ENCODE measurements at places on chromosomes 16 and 17.

DNA sequence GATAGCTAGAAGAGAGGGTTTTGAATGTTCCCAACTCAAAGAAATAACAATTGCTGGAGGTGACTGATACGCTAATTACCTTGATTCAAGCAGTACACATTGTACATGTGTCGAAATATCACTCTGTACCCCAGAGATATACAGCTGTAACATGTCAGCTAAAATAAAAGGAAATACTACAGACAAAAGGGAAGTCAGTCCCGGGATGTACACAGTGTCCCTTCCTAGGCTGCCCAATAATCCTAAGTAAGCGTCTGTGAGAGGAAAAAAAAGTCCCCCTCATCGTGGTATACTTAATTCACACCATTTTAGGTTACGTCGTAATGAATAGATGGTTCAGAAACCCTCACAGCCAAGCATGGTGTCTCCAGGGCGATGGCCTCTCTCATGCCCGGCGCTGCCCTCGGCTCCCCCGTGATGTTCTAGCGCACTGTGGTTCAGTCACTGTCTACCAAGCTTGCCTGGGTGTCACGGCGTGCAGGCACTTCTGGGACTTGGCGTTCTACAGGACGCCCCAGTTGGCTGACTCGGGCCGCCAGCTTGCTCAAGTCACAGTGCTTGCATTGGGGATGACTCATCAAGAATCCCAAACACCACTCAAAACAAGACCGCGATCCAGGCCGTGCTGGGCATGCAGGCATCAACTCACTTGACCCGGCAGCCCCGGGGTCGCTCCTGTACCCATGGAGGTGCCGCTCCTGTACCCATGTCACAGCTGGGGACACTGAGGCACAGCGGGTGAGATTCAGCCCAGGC is 27.6 kb downstream of the CCDC40 start:
- DNase-seq: no peak

DNA sequence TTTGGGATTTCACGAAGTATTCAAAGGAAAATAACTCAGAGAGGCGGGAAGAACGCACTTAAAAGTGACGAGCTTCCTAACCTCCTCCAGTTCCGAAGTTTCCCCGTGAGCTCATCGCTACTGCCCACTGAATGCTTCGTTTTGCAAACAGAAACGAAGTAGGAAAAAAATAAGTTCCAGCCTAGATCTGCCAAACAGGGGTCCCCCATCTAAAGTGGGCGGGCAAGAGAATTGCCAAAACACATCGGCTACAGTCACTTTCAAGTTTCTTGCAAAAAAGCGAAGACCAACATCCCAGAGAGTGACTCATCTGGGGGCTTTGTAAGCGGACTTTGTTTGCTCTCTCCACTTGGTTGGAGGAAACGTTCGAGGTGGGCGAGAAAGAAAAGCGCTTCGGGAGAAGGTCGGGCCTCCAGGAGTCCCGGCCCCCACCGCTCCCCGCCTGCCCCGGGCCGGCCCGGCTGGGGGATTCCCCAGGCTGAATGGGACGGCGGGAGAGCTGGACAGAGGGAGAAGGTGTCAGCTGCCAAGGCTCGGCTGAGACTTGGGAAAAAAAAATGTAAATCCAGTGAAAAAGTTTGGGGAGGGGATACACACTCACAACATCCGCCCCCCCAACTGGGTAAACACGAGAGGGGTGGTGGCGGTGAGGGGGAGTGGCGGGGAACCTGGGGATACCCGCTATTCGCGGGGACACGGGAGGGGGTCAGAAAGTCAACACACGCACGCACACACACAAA is 1.0 kb downstream of the VEZF1 start:
- DNase-seq: peak; percentile 16

- no peak for DNase-seq
Measured at GRCh38 chr17:81240761-81241160, 1.6 kb downstream of the NDUFAF8 start.

- no peak for DNase-seq
Measured at GRCh38 chr16:87363771-87364455, 19.7 kb downstream of the FBXO31 start.

DNA sequence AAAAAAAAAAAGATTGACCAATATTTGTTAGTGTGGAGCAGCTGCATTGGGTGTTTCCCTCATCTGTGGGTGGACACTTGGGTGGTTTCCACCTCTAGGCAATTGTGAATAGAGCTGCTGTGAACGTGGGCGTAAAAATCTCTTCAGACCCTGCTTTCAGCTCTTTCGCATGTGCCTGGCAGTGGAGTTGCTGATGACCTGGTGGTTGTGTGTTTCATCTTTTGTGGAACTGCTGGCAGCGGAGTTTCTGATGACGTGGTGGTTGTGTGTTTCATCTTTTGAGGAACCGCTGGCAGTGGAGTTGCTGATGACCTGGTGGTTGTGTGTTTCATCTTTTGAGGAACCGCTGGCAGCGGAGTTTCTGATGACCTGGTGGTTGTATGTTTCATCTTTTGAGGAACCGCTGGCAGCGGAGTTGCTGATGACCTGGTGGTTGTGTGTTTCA is 21.4 kb downstream of the ZC3H18 start:
- DNase-seq: no peak

DNA sequence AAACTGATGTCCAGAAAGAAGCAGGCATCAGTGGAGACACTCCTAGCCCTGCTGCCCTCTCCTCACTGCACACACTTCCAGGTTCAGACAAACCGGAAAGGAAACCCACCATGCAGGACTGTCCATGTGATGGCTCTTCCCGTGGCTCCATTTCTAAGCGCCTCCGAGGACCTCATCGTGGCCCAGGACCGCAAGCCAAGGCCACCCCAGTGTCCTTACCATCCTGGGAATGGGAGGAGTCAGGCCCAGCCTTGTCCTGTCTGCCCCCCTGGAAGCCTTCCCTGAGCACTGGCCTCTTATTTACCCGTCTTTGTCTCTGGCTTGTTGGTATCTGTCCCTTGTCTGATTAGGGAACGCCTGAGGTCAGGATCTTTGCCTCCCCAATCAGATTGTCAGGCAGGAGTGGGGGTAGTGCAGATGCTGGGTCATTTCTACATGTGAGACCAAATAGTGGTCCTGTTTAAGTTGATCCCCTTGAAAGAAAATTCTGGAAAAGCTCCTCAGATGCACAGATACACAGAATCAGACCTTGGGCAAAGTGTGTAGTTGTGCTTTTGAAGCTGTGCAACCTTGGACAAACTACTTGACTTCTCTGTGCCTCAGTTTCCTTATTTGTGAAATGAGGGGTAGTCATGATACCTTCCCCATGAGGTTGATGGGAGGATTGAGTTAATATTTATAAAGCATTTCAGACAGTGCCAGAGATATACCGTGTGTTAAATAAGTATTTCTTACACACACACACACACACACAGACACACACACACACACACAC is 744 bp downstream of the TAC4 start:
- no peak for DNase-seq

GRCh38 chr16:14513389-14514107 is 116.5 kb downstream of the PARN start:
- no peak for DNase-seq

GRCh38 chr17:33962857-33963655 is 292.0 kb upstream of the CCL2 start:
- DNase-seq: no peak

GRCh38 chr17:15969463-15969862 is 24.5 kb downstream of the ADORA2B start:
- DNase-seq: no peak

- no peak for DNase-seq
Measured at GRCh38 chr17:45660474-45660873, 123.6 kb upstream of the CRHR1 start.

- DNase-seq: no peak
Measured at GRCh38 chr17:61312406-61313295, 87.0 kb upstream of the TBX2 start.

DNA sequence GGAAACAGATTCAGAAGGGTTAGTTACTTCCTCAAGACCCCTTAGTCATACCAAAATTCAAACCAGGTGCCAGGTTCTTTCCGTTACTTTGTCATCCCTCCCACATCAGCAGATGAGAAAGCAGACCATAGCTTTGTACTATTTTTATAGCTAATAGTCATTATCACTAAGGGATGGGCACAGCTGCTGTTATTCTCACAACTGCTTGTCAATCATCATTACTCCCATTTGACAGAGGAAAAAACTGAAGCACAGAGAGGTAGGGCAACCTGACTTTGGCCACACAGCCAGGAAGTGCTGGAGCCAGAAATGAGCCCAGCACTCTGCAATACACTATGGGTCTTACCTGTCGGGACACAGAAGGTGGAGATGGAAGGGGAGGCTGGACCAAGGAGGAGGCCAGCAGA is 30.0 kb downstream of the TEKT5 start:
- no peak for DNase-seq

GRCh38 chr16:84618581-84619460 is 943 bp upstream of the COTL1 start:
- no peak for DNase-seq

DNA sequence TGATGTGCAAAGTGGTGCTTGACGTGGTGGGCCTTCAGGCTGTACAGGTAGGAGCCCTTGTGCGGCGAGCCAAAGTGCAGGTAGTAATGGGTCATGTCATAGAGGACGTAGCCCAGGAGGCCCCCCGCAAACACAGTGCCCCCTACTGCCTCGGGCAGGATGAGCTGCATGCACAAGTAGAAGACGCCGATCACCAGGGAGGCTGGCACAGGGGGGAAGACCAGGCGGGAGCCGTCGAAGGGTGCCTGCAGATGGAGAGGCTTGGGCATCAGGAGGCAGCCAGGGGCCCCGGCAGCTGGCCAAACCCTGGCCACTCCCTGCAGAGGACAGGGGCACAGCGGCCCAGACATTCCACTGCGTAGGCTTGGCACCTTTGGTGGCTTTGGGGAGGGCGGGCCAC is 15.7 kb upstream of the MLKL start:
- no peak for DNase-seq

DNA sequence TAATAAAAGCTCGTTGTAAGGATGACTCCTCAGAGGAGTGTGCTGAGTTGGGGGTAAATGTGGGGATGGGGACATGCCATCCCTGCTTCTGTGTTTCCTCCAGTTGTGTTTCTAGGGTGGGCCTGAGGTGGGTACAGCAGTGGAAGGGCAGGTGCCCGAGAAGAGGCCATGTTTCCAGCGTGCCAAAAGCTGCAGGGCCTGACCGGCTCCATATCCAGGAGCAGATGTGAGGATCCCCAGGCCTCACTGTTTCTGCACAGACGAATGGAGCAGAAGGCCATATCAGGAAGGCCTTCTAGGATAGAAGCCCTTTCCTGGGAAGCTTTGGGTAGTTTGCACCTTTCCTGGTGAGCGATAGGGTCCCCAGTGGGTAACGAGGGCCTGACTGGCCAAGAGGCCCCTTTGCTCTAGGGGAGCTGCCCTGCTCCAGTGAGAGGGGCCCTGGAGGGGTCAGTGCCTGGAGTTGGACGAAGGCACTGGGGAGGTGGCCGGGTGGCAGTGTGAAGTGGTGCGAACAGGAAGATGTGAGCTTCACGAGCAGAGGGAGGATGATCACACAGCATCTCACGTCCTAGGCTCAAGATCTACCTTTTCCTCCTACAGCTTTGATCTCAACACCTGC is 62.9 kb downstream of the SHISA6 start:
- no peak for DNase-seq

- peak; percentile 61 for DNase-seq
Measured at GRCh38 chr16:3879887-3880564, 487 bp downstream of the CREBBP start.

DNA sequence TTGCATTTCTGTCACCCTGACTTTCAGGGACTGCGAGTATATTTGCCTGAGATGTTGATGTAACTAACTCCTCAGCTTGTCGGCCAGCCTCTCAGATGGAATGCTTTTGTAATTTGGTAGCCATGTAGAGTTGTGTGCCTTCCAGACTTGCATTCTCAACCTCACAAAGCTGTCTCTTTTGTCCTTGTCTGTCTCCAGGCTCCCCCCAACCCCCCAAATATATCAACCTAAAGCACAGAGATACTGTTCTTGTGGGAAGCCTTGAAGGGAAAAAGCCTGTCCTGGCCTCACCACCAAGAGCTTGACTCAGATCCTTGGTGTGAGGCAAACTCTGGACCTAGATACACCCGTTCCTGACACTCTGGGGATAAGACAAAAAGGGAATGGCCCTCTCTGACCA is 18.4 kb downstream of the SAP30BP start:
- no peak for DNase-seq

DNA sequence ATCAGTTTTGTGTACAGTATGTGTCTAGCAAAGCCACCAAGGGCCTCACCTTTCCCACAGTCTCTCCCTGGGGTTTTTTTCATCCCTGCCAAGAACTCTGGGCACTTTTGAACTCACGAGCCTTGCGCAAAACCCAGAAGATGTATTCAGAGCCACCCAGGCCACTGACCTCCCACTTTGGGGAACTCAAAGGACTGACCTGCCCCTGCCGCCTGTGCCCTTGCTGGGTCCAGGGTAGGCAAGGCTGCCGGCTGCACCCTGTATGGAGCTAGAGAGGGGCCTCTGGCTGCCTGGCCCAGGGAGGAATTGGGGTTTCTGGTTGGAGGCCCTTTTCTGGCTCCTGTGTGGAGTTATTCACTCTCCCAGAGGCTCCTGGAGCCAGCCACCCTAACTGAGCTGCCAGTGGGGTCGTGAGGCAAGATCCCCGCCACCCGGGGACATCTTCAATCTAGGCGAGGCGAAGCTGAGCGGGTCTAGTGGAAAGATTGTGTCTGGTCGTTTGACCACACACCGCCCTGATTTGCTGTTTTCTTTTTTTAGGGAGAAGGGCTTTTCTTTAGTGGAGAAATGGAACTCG is 1.9 kb downstream of the CDK5R1 start:
- no peak for DNase-seq

DNA sequence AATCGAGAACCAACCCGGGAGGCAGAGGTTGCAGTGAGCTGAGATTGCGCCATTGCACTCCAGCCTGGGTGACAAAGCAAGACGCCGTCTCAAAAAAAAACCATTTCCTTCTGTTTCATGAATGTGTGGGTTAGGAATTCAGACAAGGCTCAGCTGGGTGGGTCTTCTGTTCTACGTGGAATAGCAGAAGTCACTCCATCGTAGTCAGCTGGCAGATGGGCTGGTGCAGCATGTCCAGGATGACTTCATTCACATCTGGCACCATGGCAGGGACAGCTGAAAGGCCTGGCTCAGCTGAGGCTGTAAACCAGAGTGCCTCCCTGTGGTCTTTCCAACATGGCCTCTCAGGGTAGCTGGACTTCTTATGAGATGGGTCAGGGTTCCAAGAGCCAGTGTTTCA is 89.0 kb downstream of the C17orf67 start:
- no peak for DNase-seq

- no peak for DNase-seq
Measured at GRCh38 chr17:31825961-31826691, 32.9 kb downstream of the COPRS start.

GRCh38 chr17:39995438-39995837 is 14.8 kb downstream of the PSMD3 start:
- DNase-seq: no peak

GRCh38 chr16:30660424-30661261 is 2.4 kb downstream of the FBRS start:
- peak; percentile 77 for DNase-seq

GRCh38 chr16:72191551-72191950 is 19.6 kb upstream of the PMFBP1 start:
- no peak for DNase-seq

DNA sequence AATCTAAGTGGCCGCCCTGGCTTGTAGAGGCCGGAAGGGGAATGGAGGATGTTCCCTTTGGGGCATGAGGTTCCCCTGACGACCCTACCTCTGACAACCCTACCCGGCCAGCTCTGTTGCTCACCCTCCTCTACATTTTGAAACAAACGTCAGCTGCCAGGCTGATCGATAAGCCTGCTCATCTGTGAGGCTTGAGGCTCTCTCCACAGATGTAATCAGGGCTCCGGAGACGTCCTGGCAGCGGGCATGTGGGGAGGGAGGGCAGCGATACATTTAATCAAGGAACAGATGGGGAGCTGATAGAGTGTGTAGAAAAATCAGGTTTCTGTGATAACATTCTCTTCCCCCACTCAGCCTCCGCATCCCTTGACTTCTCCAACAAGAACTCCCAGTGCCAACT is 212.3 kb upstream of the SDK2 start:
- DNase-seq: no peak

- DNase-seq: peak; percentile 81
Measured at GRCh38 chr17:74972107-74972972, at the start of gene HID1. Gene HID1, minus strand, starts transcription at chr17:74972759. Its CDS starts 103 bp downstream, at chr17:74972656.

Data from T follicular helper cell (primary cell).